ENCODE measurements at places on chromosomes 13 and 19.
A peak's percentile ranks its signal among the peaks of the same experiment; 100 is the strongest.

DNA sequence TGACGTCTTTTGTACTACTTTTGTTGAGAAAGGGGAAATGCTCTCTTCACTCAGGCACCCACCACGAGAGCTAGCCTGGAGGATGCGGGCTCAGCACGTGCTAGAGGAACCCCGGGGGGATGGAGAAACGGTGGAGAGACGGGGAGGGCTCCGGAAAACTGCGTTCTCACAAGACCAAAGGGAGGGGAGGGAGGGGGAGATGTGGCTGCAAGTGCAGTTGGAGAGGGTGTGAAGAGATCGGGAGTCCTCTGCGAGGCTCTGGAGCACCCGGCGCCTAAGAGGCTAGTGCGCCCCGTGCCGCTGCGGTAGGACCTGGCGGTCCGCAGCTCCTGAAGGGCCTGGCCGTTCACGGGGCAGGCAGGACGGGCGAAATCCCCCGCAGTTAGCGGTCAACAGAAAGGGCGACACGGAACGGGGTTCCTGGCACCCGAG, 43.4 kb upstream of the XPO4 start:
- DNase-seq: no peak

GRCh38 chr13:43787997-43788396, 1.2 kb upstream of the ENOX1 start:
- no peak for DNase-seq

GRCh38 chr13:39981056-39981455, 325.6 kb downstream of the COG6 start:
- DNase-seq: no peak

DNA sequence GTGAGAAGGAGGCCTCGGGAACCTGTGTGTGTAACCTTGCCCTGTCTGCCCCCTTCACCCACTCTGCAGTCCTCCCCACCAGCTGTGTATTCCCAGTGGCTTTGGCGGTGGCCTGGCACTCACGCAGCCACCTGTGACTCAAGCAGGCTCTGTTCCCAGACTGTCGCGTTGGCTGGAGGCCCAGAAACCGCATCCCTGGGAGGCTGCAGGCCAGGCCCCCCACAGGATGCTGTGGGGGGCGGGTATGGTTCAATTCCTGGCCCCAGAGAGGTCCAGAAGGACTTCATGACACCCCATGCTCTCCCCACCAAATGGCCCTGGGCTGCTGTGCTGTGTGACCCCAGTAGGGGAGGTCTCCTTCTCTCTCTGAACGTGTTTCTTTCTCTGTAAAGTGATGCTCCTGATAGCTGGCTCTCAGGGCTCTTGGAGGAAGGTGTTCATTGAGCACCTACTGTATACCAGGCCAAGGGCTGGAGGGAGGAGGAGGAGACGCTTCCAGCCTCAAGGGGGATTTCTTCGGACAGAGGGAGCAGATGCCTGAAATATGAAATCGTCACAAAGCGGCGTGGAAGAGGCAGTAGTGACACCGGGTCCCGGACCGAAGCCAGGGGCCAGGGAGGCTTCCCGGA, 1.9 kb upstream of the LINGO3 start:
- DNase-seq: peak; percentile 31

DNA sequence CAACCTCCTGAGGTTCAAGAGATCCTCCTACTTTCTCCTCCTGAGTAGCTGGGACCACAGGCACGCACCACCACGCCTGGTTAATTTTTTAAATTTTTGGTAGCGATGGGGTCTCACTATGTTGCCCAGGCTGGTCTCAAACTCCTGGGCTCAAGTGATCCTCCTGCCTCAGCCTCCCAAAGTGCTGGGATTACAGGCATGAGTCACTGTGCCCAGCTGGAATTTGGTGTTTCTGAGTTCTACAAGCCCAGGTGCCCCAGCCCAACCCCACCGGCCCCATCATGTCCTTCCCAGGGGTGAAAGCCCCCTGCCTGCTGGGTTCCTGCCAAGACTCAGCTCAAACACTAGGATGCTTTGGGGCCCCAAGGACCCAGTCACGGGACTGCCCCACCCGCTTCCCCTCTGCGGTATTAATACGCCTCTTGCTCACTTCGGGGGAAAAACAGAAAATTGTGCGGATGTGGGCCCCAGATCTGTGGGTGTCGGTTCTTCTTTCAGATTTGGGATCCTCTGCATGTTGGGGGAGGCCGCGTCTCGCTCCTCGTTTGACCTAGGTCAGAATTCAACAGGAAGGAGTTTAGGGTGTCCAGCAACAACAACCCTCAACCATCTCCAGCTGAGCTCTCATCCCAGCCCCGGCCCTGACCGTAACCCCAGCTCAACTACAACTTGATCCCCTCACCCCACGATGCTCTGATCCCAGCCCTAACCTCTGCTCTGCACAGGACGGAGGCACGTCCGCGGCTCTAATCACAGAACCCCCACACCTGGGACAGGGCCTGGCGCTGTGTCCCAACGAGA, 3.7 kb upstream of the FCER2 start:
- no peak for DNase-seq

DNA sequence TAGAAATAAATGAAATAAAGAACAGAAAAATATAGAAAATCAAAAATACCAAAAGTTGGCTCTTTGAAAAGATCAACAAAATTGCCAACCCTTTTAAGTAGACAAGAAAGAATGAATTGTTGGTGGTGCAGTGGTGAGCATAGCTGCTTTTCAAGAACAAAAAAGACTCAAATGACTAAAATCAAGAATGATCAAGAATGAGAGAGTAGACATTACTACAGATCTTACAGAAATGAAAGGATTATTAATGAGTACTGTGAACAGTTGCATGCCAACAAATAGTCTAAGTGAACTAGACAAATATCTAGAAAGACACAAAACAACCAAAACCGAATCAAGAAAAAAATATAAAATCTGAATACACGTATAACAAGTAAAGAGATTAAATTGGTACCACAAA, 53.9 kb downstream of the FNDC3A start:
- DNase-seq: no peak

DNA sequence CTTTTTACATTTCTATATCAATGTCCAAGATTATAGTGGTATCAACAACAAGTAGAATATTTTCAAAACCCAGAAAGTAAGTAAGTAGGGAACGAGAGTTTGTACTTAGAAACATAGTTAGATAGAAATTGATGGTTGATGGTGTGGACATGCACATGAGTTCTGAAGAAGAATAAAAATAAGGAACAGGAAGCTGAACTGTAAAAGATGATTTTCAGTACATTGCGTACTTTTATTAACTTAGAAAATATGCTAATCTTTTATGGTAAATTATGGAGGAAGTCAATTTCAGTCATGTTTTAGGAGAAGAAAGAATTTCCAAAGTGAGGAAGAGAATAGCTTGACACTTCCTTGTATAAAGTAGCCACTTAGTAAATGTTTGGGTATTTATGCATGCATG, 12.3 kb upstream of the GPR18 start:
- no peak for DNase-seq

DNA sequence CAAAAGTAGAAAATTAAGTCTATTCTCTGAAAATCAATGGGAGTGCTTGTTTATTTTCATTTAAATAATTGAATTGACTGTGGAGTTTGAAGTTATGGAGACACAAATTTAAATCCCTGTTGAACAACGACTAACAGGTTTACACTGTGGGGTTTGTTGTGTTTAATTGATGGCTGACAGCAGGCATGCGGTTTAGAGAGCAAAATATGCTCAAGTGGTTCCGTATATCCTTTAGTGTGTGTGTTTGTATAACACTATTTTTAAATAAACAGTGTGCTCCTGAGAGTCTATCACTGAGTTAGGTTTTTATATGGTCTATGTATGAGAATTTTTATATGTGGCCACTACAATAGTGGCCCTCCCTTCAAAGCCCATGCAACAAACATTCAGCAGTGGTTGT, 332.0 kb downstream of the GPC6 start:
- DNase-seq: no peak

GRCh38 chr13:110420626-110421025, 113.5 kb downstream of the COL4A2 start:
- DNase-seq: no peak
